NCI-H1436 treated with DMSO at 0.1 percent for 48 hours (cell line): ENCODE measurements at places on chromosomes 1 and 21.

DNA sequence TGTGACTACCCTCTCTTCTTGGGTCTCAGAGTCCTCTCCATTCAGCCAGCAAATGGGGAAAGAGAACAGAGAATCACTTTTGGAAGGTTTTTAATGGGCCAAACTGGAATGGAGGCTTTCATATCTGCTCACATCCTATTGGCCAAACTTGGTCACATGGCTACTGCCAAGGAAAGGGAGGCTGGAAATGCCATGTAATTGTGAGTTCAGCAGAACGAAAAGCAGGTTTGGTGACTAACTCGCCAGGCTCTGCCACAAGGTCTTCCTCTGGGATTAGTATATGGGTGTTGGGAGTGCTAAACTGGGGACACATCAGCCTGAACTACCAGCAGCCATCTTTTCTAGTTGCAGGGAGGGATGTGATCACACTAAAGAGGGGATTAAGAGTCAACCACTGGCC is 19.2 kb downstream of the RD3 start:
- no peak for DNase-seq

DNA sequence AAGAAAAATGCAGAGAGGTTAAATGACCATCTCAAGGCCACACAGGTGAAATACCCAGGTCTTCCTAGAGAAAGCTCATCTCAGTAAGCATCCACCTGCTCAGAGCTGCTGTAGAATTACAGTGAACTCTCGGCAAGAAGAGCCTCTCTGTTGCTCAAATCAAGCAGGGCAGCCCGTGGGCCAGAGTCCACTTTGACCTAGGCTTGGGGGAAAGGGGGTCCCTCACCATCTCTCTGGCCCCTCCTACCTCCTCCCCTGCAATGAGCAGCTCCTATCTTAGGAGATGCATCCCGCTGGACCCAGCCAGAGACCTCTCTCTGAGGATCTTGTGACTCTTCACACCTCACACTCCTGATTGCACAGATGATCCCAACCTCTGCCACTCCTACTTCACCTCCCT is 364.7 kb downstream of the PTPRU start:
- no peak for DNase-seq

DNA sequence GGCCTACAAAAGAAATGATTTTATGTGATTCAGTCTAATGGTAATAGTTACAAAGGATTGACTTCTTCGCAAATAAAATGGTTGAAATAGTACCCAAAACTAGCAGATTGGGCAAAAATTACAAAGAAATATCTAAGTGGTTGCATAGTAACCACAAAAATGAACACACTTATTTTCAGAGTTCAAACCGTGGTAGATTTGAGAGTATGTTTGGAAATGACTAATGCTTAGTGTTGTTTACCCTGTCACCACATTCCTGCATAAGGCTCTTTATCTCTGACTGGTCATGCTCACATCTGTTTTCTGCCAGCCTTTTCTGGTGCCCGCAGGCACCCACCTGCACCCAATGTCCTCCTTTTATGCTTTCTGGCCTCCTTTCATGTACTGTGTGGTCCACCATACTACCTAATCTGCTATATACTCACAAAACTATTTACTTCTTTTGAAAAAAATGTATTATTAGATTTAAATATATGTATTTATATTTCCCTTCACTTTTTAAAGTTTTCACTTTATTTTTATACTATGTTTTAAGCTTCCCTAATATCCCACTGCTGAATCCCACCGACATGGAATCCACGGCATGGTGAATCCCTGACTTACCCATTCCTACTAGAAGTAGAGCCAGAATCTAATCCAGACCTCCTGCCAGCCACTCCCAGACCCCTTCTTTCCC is 30.3 kb downstream of the PTPRC start:
- DNase-seq = no peak

- DNase-seq = no peak
These were observed 12.2 kb downstream of the FCRLB start for GRCh38 chr1:161733526-161733925.

DNA sequence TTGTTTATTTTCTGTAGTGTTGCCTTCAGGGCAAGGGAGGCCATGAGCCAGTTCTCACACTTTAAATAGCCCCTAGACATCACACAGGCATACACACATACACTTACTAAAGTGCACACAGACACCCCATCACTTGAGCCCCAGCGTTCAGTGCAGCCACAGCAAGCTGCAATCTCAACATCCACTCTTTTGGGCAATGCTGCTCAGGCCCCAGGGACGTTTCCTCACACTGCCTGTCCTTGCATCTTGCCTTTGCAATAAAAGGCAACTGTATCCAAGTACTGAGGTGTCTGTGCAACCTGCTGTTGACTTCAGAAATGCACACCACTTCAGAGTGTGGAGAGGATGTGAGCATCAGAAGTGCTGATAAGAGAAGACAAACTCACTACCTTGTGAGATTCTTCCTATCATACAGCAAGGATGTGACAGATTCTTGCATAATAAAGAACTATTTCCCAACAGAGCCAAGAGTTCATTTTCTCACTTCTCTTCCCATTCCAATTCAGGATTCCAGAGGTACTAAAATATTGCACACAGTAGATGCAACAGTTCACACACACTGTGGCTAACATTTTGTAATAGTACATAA is 36.2 kb downstream of the IRF2BP2 start:
- DNase-seq = no peak

DNA sequence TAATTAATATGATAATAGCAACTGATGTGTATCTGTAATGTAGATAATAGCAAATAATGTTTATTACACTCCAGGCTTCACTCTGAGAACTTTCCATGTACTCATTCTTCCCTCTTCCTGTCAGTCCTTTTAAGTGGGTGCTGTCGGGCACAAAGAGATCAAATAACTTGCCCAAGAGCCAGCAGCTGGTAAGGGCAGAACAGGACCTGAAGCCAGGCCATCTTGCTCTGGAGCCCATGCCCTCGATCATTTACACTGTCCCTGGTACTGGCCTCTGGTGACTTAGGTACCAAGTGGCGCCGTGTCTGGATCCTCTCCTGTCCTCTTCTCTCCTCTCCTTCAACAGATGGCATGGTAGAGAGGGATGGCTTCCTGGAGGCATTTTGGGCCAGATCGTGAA is 97.2 kb downstream of the VPS13D start:
- no peak for DNase-seq

GRCh38 chr1:47931395-47931794 is 65.8 kb downstream of the TRABD2B start:
- DNase-seq = peak; percentile 38

DNA sequence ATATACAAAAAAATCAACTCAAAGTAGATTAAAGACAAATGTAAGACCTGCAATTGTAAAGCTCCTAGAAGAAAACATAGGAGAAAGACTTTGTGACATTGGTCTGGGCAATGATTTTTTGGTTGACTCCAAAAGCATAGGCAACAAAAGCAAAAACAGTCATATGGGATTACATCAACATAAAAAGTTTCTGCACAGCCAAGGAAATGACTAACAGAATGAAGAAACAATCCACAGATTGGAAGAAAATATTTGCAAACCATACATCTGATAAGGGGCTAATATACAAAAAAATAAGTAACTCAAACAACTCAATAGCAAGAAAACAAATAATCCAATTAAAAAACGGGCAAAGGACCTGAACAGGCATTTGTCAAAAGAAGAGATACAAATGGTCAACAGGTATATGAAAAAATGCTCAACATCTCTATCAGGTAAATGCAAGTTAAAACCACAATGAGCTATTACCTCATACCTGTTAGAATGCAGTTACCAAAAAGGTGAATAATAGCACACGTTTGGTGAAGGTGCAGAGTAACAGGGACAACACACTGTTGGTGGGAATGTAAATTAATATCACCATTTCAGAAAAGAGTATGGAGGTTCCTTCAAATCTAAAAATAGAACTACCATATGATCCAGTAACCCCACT is 173.7 kb upstream of the COA6 start:
- no peak for DNase-seq

- DNase-seq = no peak
These were observed 19.4 kb upstream of the USP1 start for GRCh38 chr1:62417351-62417999.

GRCh38 chr1:88892357-88892877 is 1.1 kb upstream of the GTF2B start:
- DNase-seq = peak; percentile 81

- no peak for DNase-seq
These were observed 32.3 kb upstream of the PRDM2 start for GRCh38 chr1:13667691-13668090.

DNA sequence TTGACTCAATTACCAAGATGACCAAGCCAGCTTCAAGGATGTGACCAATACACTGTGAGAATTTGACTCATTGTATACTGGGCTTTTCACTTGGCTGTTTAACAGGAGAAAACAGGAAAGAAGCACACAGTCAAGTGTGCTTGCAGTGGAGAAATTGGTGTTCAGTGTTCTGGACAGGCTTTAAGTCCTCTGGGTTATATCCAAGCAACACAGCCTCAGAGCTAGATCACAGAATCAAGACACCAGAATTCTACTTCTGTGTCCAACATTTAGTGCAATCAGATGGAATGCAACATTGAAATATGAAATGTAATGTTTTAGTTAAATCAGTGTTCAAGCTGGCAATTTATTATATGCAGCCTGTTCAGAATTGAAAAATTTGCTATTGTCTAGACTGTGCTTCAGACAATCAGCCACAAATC is 694.4 kb downstream of the LTN1 start:
- no peak for DNase-seq

GRCh38 chr1:201066986-201067385 is 43.5 kb upstream of the KIF21B start:
- DNase-seq = no peak

- no peak for DNase-seq
These were observed 83.4 kb downstream of the LYST start for GRCh38 chr1:235783148-235783776.

GRCh38 chr1:8238141-8239038 is 79.5 kb upstream of the SLC45A1 start:
- DNase-seq = no peak

DNA sequence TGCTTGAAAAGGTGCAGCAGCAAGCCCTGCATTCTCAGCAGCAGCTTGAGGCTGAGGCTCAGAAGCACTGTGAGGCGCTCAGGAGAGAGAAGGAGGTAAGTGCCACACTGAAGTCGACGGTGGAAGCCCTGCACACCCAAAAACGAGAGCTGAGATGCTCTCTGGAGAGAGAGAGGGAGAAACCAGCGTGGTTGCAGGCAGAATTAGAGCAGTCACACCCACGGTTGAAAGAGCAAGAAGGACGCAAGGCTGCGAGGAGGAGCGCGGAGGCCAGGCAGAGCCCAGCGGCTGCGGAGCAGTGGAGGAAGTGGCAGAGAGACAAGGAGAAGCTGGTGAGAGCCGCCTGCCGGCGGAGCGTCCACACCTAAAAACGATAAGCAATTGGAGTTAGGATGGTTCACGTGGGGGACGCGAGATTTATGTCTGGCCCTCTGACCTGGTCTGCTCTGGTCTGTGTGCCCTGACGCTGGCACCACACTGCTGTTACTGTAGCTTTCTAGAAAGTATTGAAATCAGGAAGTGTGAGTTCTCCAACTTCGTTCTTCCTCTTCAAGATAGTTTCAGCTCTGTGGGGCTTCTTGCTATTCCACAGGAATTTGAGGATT is 26.7 kb upstream of the DIP2A start:
- no peak for DNase-seq

GRCh38 chr1:205510951-205511330 is 6.5 kb downstream of the CDK18 start:
- no peak for DNase-seq

GRCh38 chr1:155529109-155529508 is 33.5 kb downstream of the ASH1L start:
- DNase-seq = no peak

DNA sequence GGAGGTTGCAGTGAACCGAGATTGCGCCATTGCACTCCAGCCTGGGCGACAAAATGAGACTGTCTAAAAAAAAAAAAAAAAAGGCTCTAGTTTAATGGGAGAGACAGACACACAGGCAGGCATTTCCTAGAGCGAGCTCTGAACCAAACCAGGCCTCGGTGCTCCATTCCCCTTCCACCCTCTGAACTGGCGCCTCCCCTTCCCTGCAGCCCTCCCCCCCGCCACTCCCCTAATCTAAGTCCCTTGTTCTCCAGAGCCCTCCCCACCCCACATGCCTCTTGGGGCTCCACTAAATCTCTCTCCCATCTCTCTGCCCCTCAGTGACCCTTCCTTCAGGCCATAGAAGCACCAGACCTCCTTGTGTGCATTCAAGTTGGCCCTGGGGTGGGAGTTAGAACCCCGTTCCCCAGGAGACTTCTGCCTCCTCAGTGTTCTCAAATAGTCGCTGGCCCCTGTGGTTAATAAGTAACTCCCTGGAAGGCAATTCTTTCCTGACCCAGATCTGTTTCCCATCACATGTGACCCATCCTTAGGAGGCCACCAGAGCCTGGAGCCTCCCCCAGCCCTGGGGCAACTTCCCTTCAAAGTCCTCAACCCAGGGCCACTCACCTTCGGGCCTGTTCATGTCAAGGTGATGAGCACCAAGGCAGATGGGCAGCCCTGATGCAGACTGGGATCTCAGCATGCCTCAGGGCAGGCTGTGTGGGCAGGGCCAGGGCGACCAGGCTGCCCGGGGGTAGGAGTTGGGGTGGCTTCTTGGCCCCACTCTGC is 42.6 kb upstream of the EPB41 start:
- no peak for DNase-seq

- DNase-seq = no peak
These were observed 150.3 kb upstream of the ETV3 start for GRCh38 chr1:157288492-157288891.

DNA sequence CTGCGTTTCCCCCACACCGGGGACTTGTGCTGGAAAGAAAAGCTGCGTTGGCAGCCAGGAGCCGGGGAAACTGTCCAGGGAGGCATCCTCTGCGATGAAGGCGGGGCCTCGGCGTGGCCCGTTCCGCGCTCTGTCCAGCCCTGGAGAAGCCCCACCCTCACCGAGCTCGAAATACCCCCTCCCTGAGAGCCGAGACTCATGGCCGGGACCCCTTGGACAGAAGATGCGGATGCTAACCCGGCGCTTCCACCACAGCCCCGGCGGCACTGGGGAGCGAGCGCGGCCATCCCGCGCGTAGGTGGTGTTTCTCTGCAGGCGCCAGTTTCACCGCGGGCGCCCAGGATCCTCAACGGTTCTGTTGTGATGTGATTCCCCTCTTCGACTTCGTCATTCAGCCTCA is 31.6 kb downstream of the PDE9A start:
- DNase-seq = no peak

- DNase-seq = peak; percentile 7
These were observed 1.1 kb upstream of the TMEM82 start for GRCh38 chr1:15740924-15741850.

GRCh38 chr1:180158149-180159147 is 3.8 kb downstream of the QSOX1 start:
- DNase-seq = no peak

- no peak for DNase-seq
These were observed 585.1 kb downstream of the PTPRC start for GRCh38 chr1:199223936-199224335.

DNA sequence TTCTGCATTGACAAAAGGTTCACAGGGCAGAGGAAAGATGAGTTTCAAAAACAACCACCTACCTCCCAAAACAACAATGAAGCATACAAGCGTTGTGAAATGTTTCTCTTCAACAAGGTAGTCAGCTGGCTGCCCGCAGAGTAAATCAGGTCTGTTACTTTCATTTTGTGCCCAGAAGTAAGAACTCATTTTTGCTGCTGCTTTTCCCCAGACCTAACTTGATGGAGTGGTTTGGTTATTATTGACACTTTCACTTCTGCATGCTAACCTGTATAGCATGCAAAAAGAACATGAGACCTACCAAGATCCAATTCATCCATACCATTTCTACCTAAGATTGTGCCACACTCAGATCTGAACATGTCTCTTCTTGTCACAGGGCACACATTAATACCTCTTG is 1.3 kb downstream of the SLC9C2 start:
- no peak for DNase-seq
